ENCODE measurements at places on chromosomes 2 and 18.

GRCh38 chr2:215699700-215700538 is 264.1 kb upstream of the FN1 start:
- no peak for DNase-seq

DNA sequence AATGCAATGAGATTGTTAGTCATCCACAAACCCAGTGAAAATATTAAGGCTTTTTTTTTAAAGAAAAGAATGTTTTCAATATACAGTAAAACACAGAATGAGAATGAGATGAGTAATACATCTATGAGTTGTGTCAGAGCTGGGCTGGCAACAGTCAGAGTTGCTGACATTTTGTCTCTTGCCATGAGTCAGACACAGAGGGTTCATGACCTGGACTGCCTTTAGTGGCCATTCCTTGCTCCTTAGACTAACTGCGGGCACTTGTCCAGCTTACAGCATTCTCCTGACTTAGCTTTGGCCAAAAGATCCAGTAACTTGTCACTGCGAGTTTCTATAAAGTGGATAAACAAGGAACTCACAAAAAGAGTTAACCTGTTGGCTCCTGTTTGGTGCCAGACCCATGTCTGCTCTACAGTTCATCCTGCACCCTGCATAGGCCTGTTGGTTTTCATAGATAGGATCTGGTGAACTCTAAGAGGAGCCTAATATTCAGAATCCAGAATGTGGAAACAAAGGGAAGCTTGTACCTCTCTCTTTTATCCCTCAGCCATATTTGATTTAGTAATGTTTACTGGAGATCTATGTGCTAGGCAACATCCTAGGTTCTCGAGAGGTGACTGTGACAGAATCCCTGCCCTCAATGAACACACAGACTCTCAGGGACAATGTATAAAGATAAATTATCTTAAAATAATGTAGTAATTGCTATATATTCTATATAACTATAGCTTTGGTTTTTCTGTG is 391.5 kb upstream of the VWC2L start:
- no peak for DNase-seq

DNA sequence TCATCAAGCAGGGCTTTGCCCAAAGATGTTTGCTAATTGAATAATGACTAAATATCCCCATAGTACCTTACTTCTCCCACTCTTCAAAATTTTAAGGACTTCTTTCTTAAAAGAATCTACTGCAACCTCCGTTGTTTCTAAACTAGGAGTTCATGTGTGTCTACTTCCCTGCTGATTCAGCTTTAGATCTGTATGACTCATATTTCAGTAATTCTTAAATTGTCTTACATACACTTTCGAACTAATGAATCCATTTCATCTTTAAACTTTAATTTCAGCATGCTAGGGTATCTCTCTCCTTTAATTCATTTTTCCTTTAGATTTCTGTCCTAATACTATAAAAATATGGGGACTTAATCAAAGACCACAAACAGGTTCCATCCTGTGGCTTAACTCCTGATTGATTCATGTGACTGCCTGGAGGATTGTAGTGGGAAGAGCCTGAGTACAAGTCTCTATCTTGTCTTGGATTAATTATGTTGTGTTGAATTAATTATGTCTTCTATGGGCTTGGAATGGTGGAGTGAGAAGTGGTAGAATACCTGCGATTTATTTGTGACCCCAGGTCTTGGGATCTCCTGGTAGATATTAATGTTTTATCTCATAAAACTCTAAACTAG is 24.9 kb upstream of the COL5A2 start:
- no peak for DNase-seq

DNA sequence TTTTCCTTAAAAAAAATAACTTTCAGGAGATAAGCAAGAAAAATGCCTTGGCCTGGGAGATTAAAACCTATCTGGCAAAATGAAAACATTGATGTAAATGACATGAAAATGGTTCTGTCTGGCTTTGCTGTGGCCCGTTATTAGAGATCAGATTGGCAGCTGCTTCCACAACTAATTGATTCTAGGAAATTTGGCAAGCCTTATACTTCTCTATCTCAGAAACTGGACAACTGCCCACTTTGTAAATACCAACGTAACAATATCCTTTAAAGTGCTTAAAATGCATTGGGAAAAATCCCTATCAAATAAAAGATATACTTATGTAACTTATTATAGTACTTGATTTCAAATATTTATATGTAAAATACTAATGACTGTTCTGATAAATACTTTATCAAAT is 14.2 kb upstream of the SKA1 start:
- DNase-seq, result no peak

DNA sequence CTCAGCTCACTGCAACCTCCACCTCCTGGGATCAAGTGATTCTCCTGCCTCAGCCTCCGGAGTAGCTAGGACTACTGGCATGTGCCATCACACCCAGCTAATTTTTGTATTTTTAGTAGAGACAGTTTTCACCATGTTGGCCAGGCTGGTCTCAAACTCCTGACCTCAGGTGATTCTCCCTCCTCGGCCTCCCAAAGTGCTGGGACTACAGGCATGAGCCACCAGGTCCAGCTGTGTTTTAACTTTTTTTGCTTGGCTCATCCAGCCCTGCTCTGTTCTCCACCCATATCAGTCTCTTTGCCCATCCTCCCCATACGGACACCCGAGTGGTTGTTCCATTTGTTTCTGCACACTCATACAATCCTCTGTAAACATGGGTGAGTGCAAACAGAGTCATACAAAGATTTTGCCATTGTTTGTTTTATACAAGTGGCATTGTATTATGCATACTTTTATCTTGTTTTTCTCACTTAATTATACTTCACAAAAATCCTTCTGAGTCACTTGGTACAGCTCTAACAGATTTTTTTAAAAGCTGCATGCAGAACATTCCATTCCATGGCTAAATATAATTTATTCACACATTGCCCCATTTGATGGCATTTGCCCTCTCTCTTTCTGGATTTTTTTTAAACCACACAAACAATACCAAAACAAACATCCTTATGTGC is 5.3 kb downstream of the APOB start:
- no peak for DNase-seq

GRCh38 chr18:59898609-59899297 is 1.0 kb upstream of the PMAIP1 start:
- no peak for DNase-seq

DNA sequence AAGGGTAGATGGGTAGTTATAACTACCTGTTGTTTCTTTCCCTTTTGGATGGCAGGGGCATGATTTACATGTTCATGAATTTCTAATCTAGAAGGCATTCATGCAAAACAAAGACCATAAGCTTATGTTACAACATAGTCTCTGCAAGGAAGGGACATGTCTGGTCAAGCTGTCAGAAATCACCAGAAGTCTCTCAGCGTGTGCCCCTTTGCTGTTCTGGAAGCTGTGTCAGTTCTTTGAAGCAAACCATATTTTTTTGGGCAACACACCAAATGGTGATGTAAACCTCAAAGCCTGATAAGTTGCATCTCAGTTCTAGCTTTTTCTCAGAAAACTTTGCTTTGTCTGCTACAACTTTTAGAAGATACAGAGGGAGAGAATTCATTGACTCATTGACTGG is 173.5 kb upstream of the CTAGE1 start:
- no peak for DNase-seq

DNA sequence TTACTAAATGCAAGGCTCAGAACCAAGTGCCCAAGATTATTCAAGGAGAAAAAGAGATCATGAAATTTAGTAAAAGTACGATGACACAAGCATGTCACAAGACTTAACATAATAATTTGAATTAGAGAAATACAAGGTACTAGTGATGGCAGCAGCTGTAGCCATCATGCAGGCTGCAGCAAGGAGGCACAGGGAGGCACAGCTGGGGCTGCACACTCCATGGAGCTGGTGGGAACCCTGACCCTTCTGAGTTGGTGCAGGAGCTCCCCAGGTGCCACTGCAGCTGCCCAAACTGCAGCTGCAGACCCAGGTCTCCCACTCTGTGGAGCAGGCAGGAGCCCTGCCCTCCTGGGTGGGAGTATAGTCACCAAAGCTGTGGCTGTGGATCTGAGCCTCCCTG is 46.0 kb downstream of the COL3A1 start:
- DNase-seq, result no peak

GRCh38 chr2:126863336-126864015 is 35.2 kb upstream of the TEX51 start:
- DNase-seq, result no peak

DNA sequence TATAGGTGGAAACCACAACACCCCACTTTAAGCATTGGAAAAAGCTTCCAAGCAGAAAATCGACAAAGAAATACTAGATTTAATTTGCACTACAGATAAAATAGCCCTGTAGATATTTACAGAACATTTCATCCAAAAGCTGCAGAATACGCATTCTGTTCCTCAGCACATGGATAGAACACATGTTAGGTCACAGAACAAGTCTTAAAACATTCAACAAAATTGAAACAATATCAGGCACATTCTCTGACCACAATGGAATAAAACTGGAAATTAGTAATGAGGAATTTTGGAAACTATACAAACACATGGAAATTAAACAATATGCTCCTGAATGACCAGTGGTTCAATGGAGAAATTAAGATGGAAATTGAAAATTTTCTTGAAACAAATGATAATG is 27.8 kb upstream of the XDH start:
- no peak for DNase-seq

DNA sequence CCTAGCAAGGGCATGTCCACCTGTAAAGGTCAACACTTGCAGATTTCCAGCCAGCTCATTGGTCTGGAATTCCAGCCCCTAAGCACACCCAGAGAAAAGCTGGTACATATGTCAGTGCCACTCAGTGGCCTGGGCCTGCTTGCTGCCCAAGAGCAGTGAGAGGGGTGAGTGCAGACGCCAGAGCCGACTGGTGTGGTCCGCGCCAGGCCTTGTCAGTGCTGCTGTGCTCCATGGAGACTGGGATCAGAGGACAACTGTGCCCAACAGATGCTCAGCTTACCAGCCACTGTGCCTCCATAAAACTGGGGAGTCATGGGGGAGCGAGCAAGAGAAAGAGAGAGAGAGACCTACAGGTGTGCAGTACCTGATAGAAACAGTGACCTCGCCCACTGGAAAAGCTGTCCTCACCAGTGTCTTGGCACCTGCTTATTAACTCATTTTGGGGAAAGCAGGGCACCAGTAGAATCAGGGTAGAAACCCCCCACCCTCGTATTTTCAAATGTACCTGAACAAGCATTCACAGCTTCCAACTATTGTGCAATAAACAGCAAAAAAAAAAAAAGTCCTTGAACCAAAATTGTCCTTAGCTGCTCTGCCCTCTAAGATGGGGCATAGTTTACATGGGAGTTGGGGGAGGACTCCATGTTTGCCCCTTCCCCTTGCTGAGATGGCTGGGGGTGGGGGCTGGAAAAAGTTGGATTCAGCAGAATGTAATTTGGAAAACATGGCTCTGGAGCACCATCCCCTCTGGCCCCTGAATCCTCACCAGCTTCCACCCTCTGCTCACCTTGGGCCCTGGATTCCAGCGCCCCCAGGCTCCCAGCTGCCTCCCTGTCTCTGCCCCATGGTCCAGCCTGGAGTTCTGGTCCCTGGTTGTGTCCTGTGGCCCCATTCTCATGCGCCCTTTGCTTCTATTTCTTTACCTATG is 1.4 kb upstream of the SP140L start:
- DNase-seq, result no peak

DNA sequence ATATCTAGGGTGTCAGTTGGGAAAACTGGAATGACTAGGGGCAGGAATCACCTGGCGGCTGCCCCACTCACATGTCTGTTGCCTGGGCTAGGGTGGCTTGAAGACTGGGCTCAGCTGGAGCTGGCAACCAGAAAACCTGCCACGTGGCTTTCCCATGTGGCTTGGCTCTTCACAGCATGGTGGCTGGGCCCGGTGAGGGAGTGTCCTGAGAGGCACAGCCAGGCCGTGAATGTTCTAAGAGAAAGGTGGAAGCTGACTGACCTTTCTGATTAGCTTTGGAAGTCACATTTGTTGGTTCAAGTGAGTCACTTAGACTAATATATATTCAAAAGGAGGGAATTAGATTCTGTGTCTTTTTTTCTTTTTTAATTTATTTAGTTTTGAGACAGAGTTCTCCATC is 22.7 kb downstream of the SP5 start:
- DNase-seq, result no peak

- DNase-seq, result no peak
Observed at GRCh38 chr18:79973517-79973916, 9.1 kb downstream of the HSBP1L1 start.

DNA sequence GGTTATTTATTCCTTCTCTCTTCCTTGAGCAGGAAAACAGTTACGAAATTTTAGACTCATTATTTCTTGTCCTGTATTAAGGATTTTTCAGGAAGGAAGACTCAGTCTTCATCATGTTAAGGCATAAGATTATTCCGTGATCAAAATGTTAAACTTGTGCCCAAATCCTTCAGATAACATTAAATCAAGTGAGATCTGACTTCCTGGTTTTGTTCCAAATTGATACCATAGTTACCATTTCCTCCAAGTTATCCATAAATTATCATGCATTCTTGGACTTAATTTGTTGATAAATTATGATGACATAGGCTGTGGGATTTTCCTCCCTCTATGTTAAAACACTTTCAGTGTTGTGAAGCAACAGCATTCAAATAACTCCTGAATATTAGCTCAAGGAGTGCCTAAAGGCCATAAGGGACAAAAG is 31.9 kb downstream of the EFEMP1 start:
- DNase-seq, result no peak

- DNase-seq, result no peak
Observed at GRCh38 chr2:3291750-3292149, 85.9 kb downstream of the EIPR1 start.

DNA sequence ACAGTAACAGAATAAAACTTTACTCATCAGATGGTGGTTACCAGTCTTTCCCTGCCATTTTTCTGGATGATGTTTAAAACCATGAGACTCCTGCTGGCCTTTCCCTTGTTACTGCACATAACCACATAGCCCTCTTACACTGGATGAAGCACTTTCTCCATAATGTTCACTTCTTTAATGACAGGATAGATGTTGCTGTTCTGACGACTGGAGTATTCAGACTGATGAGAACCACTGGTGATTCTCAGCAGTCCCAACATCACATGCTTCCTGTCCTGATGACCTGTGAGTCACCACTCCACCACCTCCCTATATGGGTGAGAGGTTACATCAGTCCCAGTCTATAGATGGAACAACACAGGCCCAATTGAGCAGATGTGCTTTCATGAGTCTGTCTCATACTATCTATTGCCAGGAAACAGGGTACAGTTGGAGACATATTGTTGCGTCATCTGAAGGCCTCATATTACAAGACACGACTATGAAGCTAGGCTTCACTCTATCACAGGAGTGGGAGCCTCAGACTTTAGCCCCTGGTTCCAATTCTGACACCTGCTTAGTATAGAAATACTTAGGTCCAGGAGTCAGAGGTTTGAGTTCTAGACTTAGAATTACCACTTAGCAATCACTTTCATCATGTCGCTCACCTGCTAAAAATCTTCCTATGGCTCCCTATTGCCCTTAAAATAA is 145.7 kb upstream of the KLF7 start:
- DNase-seq, result no peak

DNA sequence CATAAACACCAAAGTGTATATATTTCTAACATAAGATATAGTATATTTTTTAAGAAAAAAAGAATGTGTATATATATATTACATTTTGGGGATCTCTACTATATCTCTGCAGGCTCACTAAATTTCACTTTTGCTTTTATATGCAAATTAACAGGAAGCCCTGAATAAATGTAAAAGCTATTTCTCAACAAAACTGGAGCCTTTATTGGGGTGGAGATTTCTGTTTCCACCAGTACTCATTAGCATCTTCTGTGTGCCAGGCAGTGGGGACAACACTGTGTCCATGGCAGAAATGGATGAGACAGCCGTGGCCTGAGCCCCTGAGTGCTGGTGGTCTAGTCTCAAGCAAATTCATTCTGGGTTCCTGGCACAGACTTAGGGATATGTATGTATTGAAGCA is 41.3 kb downstream of the C18orf63 start:
- no peak for DNase-seq

- no peak for DNase-seq
Observed at GRCh38 chr2:229179628-229180027, 91.5 kb downstream of the PID1 start.

GRCh38 chr18:44636241-44636640 is 44.4 kb upstream of the SETBP1 start:
- no peak for DNase-seq

Data from esophagus squamous epithelium (tissue), 5 donors.